ENCODE measurements at places on chromosomes 4 and X.

- DNase-seq, result no peak
Observed at GRCh38 chrX:139831017-139831416, 101.8 kb downstream of the ATP11C start.

GRCh38 chr4:62814510-62815047 lies 1594.7 kb downstream of the TECRL start:
- DNase-seq, result no peak

- DNase-seq, result no peak
Observed at GRCh38 chr4:165418073-165418472, 39.3 kb downstream of the CPE start.

- DNase-seq, result no peak
Observed at GRCh38 chr4:120824946-120825345, 97.6 kb downstream of the PRDM5 start.

DNA sequence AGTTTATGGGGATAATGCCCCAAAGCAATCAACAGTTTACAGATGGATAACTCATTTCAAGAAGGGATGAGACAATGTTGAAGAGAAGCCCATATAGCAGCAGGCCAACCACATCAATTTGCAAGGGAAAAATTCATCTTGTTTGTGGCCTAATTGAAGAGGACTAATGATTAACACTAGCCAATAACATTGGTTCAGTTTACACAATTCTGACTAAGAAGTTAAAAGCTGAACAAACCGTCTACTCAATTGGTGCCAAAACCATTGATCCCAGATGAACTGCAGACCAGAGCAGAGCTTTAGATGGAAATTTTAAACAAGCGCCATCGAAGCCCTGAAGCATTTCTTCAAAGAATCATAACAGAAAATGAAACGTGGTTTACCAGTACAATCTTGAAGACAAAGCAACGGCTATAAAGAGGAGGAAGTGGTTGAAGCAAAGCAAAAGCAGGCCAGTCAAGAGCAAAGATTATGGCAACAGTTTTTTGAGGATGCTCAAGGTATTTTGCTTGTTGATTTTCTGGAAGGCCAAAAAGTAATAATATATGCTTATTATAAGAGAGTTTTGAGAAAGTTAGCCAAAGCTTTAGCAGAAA lies 20.5 kb upstream of the BLTP1 start:
- no peak for DNase-seq

- no peak for DNase-seq
Observed at GRCh38 chrX:149877636-149878035, 3.3 kb upstream of the MAGEA8 start.

GRCh38 chrX:154298312-154298711 lies 2.7 kb downstream of the TKTL1 start:
- DNase-seq, result no peak

DNA sequence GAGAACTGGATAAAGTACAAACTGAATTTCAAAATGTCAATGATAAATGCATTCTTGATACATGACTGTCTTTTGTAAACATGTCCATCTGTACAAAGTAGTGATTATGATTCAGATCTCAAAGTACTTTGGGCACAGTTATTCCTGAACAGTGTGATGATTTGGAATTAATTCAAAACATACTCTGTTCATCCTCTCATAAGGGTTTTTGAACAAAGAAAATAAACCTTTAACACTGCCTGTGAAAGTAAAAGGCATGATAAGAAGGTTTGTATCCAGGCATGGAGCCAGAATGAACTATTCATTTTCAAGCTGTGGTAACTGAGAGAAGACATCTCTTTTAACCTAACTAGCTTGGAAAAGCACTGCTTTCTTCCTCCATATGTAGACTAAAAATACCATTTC lies 883 bp upstream of the KLHL4 start:
- DNase-seq, result no peak

DNA sequence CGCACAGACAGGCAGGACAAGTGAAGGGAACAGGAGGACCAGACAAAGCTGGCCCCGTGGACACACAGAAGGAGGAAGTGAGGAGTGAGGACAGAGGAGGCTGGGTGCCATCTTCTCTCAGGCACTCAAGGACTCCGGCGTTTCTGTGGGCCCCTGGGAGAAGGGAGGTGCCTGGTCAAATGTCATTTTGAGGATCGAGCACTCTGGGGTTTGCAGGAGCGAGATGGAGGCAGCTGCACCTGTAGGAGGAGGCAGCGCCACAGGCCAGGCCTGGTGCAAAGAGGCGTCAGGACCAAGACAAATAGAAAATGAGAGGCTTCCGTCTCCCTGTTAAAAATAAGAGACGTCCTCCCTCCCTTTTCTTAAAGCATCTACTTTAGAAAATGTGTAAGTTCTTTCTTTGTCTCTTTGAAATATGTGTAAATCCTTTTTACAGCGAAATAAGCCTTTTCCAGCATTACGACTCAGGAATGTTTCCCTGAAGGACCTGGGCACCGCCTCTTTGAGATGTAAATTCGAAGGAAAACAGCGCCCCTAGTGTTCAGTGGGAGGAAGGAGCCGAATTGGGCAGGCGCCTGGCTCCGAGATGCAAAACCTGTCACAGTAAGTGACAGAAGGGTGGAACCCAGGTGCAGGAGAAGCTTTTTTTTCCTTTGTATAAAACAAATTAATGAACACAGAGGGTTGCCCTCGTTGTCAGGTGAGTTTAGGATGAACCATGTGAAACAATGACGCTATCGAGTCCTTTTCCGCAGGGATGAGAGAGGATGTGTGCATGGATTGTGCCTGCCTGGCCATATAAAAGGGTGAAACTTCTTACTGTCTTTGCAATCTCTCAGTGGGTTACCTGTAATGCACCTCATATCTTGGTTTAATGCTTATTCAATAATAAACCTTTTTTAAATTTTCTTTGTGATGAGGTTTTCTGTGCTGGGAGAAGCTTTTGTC lies 1.4 kb upstream of the C4orf50 start:
- DNase-seq, result peak; percentile 35

GRCh38 chrX:135697601-135698000 lies 15.8 kb upstream of the CT45A1 start:
- no peak for DNase-seq

DNA sequence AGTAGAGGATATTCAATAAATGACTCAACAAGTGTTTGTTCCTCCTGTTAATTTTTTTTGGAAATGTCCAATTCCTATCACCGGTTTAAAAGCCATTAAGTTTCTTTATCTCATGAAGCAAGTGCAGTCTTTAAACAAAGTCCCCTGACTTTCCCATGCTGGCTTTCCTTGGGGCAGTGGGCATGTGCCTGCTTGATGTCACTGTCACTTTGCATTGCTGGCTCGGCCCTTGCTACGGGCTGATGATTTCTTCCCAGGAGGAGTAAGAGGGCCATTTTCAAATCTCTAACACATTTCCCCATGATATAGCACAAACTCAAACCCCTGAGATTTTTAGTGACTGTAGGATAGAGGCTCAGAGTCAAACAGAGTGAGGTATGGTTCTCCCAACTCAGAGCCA lies 275.8 kb upstream of the TENM3 start:
- no peak for DNase-seq

GRCh38 chr4:73608689-73609594 lies 11.3 kb downstream of the RASSF6 start:
- DNase-seq, result no peak

Data from stimulated activated naive CD8-positive, alpha-beta T cell treated with anti-CD3 and anti-CD28 coated beads, Interleukin-15, Interleukin-2, amounts not matched to agents 100 U/mL and 50 U/mL, for 24 hours (primary cell).